Renal cortical epithelial cell (primary cell): ENCODE measurements at places on chromosomes 7 and 10. TPM values are rescaled to one million over a fixed set of nuclear protein-coding genes. Genes with fewer than 3 reads are reported as not detected.

CHN2 gene
- total RNA-seq: 3.5 TPM in 2 replicates

CXCL12 gene
- 2.1 and 5.4 TPM in 2 replicates for total RNA-seq

SPRN gene
- 0.17 and 0.35 TPM in 2 replicates for total RNA-seq

TMEM213 gene
- 1.2 TPM in 1 of 2 replicates, not detected in the other for total RNA-seq

OPALIN gene
- total RNA-seq: 0.05 TPM in 1 of 2 replicates, not detected in the other
